ENCODE measurements at places on chromosomes 5 and 9. TPM values are rescaled to one million over a fixed set of nuclear protein-coding genes. Genes with fewer than 3 reads are reported as not detected.

The CDX1 gene
- 1.4 TPM for total RNA-seq

The GPR151 gene
- total RNA-seq: not detected

The ARL14EPL gene
- not detected for total RNA-seq

The GARNL3 gene
- 23.0 TPM for total RNA-seq

The GPR21 gene
- 1.7 TPM for total RNA-seq

The ENTPD2 gene
- 0.12 TPM for total RNA-seq

The IL5 gene
- not detected for total RNA-seq

The CEL gene
- 6.7 TPM for total RNA-seq

The PDGFRB gene
- 265 TPM for total RNA-seq

The AQP7 gene
- 1.1 TPM for total RNA-seq

The MAST4 gene
- total RNA-seq: 76.4 TPM

The SOHLH1 gene
- 0.17 TPM for total RNA-seq

The BAG1 gene
- total RNA-seq: 66.4 TPM

The OXCT1 gene
- total RNA-seq: 15.3 TPM

The C5orf58 gene
- total RNA-seq: not detected

The IL33 gene
- 3.3 TPM for total RNA-seq

The SLC36A1 gene
- 9.7 TPM for total RNA-seq

The ISL1 gene
- total RNA-seq: not detected

The AK1 gene
- 30.9 TPM for total RNA-seq

Data from ovary (tissue), 10 donors.